ENCODE measurements at places on chromosomes 12 and 14.

GRCh38 chr12:113056631-113057488, at the start of gene DTX1:
Gene DTX1, plus strand, starts transcription at chr12:113056730. Its CDS starts 1,463 bp downstream, at chr12:113058193.
- no peak for DNase-seq

GRCh38 chr14:89336338-89336737, 80.7 kb downstream of the FOXN3 start:
- no peak for DNase-seq

- DNase-seq, result no peak
Measured at GRCh38 chr12:92478692-92479091, 224.1 kb upstream of the PLEKHG7 start.

DNA sequence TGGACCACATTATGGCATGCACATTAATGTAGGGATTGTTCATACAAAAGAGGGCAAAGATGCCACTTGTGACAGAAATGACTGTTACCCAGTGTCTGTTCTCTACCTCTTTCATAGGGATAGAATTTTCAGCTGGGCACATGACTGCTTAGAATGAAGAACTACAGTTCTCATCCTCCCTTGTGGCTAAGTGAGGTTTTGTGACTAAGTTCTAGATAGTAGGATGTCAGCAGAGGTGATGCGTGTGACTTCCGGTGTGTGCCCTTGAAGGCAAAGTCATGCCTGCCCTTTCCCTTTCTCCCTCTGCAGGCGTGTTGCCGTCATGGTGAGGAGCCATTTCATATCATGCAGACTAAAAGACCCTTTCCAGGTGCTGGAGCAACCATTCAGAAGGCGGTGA, 99.3 kb downstream of the CACNA1C start:
- no peak for DNase-seq

GRCh38 chr12:120181991-120182631, 12.4 kb downstream of the GCN1 start:
- no peak for DNase-seq

- DNase-seq, result no peak
Measured at GRCh38 chr12:15933751-15934150, 22.6 kb downstream of the DERA start.

- no peak for DNase-seq
Measured at GRCh38 chr12:65432651-65433050, 154.2 kb downstream of the MSRB3 start.

DNA sequence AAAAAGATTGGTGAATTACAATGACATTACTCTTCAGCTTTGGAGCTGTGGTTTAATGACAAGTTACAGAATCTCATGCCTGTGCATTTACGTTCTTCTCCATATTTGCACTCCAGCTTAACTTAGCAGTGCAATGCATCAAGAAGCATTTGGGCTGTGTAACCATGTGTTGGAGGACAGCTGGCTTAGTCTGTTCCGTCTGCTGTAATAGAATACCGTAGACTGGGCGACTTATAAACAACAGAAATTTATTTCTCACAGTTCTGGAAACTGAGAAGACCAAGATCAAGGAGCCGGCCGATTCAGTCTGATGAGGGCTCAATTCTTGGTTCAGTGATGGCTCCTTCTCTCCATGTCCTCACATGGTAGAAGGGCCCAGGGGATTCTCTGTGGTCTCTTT, 943.5 kb downstream of the BCL11B start:
- DNase-seq, result no peak

DNA sequence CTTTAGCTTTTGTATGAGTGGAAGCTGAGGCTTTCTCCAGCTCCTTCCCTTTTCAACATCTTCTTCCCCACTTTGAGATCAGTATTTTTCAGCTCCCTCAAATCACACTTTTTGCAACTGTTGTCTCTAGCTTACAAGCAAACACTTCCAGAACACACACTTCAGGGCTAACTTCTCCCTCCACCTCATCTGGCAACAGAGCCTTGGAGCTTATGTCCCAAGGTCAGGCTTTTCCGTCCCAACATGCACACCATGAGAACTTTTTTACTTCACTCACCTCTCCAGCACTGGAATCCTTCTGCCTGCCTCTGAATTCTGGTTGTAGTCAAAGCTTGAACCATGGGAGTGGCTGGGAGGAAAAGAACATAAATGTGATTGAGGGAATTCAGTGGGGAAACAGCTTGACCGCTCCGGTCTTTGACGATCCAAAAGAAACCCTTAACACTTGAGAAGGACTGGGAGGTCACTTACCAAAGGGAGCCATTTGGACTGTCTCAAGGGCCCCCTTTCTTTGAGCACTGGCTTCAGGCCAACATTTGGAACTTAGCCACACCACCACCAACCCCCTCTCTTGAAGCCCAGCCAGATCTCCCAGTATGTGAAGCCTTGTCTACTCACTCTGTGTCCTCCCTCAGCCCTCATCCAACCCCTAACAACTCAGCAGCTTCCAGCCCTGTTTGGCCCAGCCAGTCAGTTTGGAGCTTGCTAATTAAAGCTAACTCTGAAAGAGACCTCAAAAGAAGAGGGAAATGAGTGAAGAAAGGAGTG, 3.9 kb upstream of the BLOC1S1 start:
- DNase-seq, result no peak

GRCh38 chr12:45909041-45909713, 81.2 kb downstream of the SCAF11 start:
- no peak for DNase-seq

DNA sequence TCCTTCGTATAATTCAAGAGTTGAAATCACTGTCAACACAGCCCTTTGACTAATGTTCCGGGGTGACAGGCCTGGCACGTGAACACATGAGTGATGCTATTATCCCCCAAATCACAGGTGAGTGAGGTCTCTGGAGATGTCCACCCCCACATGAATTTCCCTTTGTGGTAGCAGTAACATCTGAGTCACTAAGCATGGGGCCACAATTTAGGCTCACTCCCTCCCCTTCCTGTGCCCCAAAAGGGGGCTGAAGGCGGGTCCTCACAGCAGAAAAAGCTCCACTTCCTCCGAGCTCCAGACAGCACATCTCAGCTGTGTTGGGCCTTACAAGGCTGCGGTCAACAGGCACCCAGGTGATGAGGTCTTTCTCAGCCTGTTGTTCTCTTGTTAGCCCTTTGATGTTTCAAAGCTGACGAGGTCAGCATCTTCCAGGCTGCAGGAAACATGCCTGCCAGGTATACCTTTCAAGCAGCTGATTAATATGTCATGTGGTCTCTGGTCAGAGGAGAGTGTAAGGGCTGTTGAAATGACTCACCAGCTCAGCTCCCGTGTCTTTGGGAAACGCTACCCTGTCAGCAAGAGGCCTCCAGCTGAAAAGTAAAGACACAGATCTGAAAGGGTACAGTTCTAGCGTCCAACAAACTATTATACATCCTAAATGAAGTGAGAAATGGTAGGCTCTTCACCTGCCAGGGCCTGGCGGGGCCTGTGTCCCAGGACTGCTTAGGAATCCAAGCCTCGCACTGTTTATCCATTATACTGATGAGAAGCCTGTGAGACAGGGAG, 107.3 kb downstream of the ZFP36L1 start:
- peak; percentile 58 for DNase-seq

- DNase-seq, result no peak
Measured at GRCh38 chr12:32471591-32472001, 72.2 kb downstream of the FGD4 start.

- no peak for DNase-seq
Measured at GRCh38 chr14:31078766-31079165, 52.6 kb upstream of the STRN3 start.

GRCh38 chr12:51785906-51786305, 62.6 kb downstream of the FIGNL2 start:
- no peak for DNase-seq

GRCh38 chr12:2644683-2645405, 149.9 kb upstream of the FKBP4 start:
- DNase-seq, result no peak

GRCh38 chr14:64855721-64856528, 23.8 kb downstream of the SPTB start:
- no peak for DNase-seq

- no peak for DNase-seq
Measured at GRCh38 chr14:102622262-102622885, 29.9 kb downstream of the RCOR1 start.

GRCh38 chr12:72369423-72369959, 97.3 kb downstream of the TRHDE start:
- DNase-seq, result no peak

DNA sequence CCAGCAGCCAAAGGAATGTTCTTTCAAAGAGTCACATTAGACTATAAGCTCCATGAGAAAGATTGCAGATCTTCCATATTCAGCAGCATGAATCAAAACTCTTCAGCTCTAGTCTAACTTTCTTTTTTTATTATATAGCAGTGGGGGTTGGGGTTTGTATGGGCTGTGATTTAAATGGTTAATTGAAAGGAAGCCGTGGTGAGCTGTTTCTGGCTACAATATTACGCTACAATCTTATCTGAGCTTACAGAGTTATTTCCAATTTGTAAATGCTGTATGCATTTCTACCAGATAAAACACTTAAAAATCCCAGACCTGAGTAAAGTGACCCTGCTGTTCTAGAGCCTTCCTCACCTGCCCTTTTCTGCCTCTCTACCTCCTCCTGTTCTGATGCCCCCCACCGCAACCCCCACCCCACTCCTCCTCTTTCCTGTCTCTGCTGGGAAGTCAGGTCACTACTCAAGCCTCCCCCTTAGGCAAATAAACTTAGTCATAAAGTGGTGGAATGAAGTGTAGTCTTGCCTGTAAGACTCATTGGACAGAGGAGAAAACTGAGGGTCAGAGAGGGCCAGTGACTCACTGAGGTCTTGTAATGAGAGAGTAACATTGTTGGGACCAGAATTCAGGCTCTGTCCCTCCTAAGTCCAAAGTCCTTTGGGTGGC, 1089.5 kb downstream of the BCL11B start:
- DNase-seq, result no peak

DNA sequence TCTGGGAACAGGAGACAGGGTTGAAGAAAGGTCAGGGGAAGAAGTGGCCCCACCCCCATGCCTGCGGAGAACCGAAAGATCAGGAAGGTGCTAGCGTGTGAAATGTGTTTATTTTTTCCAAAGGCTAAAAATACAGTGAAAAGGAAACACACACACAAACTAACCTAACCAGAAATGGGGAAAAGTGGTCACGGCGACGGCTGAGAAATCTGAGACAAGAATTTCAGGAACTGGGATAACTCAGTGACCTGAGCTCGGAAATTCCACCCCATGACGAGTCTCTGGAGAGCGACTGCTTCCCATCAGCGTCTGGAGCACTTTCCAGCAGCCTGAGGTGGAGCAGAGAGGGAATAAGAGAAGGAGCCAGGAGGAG, 16.6 kb upstream of the RND1 start:
- DNase-seq, result no peak

DNA sequence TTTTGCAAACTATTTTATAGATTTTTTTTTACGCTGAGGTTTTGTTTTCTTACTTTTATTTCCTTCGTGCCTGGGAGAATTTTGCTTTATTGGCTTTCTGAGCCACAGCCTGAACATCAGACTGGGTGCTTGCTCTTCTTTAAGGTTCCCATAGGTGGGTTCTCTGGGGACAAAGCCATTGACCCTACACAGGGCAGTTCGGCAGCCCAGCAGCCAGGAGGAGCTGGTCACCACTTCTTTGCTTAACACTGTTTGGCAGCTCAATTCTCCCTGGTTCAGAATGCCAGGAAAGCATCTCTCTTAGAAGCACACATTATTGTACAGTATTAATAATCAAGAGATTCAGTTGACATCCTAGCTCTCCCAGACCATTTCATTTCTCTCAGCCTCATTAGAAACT, 140.8 kb upstream of the NEDD1 start:
- no peak for DNase-seq

DNA sequence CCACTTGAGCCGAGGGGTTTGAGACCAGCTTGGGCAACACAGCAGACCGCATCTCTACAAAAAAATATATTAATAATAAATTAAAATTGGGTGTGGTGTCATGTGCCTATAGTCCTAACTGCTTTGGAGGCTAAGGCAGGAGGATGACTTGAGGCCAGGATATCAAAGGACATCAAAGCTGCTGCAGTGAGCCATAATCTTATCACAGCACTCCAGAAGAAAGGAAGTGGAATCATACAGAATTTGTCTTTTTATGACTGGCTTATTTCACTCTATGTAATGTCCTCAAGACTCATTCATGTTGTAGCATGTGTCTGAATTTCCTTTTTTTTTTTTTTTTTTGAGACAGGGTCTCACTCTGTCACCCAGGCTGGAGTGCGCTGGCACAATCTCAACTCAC, 43.9 kb upstream of the NUDT4 start:
- DNase-seq, result no peak

DNA sequence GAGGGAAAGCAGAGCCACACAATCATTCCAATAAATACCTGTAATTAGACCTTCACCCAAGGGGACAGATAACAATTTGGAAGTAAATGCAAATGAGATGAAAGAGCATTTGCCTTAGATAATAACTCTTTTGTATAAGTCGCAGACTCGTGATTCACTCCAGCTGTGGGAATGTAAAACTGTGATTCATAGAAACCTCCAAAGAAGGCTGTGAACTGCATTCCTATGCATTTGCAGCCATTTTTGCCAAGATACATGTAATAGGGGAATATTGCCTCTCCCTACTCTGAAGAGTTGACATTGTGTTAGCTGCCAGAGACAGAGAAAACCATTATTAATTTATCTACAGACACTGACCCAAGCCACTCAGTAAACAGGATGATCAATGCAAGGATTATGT, 181.9 kb upstream of the ARHGAP5 start:
- no peak for DNase-seq

DNA sequence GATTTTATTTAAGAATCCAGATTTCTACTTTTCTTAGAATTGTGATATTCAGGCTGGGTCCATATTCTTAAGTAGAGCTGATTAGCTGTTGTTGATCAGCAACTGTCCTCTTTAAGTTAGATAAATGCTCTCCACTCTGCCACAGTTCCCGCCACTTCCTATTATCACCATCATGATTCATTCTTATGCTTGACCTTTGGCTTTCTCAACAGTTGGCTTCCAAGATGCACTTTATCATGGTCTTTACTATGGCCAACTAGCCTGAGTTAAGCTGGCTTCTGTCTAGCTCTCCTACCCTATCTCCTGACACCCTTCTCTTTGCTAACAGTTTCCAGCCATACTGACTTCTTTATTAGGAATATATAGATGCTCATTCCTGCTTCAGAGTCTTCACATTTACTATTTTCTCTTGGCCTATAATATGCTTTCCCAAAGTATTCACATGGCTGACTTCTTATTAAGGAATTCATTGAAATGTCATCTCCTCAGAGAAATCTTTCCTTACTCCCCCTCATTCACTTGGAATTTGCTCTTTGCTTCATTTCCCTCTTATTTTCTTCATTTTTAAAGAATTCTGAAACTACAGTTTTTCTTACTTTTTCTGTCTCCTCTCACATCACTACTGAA, 149.0 kb upstream of the IGF1 start:
- DNase-seq, result no peak

DNA sequence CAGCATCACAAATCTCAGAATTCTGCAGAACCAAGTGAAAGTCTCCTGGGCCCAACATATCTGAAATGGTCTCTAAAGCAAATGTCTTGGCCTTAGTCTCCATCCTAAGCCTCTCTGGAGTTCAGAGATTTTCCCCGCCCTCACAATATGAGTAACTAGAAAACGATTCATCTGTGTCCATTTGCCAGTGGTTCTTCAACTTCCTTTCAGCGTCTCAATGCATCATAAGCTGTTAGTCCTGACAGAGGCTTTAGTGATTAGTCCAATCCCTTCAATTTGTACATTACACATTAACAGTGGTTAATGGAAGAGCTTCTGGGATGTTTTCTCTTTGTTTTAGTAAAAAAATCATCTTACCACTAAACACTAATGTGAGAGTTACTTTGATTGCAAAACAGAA, 17.4 kb downstream of the NPC2 start:
- peak; percentile 54 for DNase-seq

GRCh38 chr14:67360470-67361206, 510 bp downstream of the EIF2S1 start:
- no peak for DNase-seq

- no peak for DNase-seq
Measured at GRCh38 chr12:9039397-9039977, 50.1 kb downstream of the KLRG1 start.
